ENCODE measurements at places on chromosomes 1 and 21.

DNA sequence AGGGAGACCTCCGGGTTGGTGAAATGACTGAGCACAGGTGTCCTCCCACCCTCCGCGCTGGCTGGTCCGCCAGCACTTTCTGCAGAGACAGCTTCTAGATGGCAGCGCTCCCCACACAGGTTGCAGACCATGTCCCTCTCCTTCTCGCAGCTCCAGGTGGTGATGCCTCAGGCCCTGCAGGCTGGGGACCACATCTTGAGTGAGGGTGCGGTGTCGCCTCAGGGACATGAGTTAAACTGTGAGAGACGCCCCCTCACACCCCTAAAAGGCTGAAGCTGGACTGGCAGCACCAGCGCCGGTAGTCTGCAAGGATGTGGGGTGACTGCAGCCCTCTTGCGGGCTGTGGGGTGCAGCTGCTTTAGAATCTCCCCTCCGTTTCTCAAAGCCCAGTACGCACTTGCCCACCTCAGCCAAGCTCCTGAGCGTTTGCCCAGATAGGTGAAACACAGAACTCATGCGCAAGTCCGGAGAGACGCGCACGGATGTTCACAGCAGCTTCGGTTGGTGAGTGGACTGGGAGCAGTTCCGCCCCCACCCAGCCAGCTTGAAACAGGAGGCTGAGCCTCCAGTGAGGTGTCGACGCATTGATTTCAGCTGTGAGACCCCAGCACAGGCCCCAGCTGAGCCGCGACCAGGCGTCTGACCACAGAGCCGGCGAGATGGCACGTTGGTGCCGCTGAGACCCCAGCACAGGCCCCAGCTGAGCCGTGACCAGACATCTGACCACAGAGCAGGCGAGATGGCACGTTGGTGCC is 28.6 kb downstream of the COL6A1 start:
- no peak for DNase-seq

GRCh38 chr1:31397360-31398095 is 15.5 kb upstream of the SERINC2 start:
- no peak for DNase-seq

DNA sequence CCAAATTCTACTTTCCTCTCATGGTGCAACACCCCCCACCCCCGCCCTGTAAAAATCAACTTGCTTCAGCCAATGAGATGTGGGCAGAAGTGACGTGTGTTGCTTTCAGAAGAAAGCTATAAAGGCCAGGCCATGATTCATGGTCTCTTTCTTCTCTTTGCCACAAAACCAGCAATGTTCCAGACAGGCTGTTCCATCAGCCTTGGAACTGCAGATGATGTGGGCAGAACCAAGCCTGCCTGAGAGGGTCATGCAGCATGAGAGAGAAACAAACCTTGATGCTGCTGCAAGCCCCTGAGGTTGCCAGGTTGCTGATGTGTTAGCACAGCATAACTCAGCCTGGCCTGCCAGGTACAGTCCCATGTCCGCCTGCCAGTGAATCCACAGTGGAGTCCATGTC is 41.8 kb downstream of the MIS18A start:
- no peak for DNase-seq

DNA sequence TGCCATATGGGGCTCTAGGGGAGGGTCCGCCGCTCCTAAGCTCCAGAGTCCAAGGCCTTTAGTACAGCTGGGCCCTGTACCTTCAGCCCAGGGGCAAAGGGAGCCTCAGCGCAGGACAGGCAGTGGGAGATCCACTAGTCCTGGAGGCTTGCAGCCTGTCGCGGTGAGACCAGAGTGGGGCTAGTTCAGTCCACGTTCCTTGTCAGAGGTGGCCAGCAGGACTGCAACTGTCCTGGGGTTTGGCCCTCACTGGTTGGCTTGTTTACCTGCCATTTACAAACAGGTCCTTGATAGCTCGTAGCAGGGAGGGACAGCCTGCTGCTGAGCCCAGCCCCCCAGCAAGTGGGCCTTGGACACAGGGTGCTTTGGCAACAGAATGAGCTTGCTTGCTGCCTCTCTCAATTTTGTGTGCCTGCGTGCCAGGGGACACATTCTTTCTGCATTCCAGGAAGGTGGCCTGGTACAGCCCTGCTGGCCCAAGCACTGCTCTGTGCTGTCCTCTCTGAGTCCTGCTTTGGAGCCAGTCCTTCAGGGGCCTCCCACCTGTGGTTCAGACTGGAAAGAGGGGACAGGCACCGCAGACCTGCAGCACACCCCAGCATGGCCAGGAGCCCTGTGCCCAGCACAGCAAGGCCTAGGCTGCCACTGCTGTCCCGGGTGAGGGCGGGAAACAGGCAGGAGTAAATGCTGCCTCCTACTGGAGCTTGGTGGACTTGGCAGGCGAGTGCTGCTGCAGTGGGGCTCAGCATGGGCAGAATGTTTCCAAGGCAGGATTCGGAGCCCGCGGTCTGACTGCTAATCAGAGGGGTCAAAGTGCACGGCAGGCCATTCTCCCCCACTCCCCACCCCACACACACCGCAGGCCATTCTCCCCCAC is 15.2 kb downstream of the H6PD start:
- peak; percentile 38 for DNase-seq
